Smooth muscle cell of trachea (primary cell): ENCODE measurements at places on chromosomes 1 and 21. TPM values are rescaled to one million over a fixed set of nuclear protein-coding genes. Genes with fewer than 3 reads are reported as not detected.

The OTUD3 gene
- total RNA-seq = 3.6 and 5.4 TPM in 2 replicates

The SMIM12 gene
- total RNA-seq = 22.8 and 38.5 TPM in 2 replicates

The AMY1A gene
- not detected in 2 replicates for total RNA-seq

The LINGO4 gene
- total RNA-seq = not detected in 2 replicates

The DEGS1 gene
- 71.8 and 103 TPM in 2 replicates for total RNA-seq

The GPR37L1 gene
- total RNA-seq = not detected in 2 replicates

The CCDC190 gene
- under 0.01 TPM in 1 of 2 replicates, not detected in the other for total RNA-seq

The NPL gene
- 1.3 and 2.8 TPM in 2 replicates for total RNA-seq

The NPPA gene
- not detected in 2 replicates for total RNA-seq
